ENCODE measurements at places on chromosomes 6 and 20.

DNA sequence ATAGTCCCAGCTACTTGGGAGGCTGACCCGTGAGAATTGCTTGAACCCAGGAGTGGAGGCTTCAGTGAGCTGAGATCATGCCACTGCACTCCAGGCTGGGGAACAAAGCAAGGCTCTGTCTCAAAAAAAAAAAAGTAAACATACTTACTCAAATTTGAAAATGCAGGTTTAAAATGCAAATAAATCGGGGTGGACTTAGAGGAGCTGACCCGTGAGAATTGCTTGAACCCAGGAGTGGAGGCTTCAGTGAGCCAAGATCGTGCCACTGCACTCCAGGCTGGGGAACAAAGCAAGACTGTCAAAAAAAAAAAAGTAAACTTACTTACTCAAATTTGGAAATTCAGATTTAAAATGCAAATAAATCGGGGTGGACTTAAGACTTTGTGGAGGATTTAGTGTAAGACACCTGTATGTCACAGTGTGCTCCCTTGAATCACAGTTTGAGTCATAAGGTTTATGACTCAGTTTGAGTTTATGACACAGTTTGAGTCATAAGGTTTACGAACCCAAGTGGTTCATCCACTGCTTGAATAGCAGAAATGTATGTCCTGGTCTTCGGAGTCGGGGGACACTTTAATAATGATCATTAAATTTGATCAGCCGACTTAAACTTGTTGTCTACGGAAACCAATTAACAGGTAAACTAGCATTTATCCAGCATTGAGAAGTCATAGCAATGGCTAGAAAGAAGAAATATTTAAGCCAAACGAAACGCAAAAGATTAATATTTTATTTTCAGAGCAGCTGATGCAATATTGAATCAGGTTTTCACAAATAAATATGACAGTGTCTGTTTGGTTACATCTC is 6.8 kb upstream of the MRPS10 start:
- peak; percentile 83 for DNase-seq

GRCh38 chr6:132893772-132894490 is 79.6 kb downstream of the RPS12 start:
- no peak for DNase-seq

DNA sequence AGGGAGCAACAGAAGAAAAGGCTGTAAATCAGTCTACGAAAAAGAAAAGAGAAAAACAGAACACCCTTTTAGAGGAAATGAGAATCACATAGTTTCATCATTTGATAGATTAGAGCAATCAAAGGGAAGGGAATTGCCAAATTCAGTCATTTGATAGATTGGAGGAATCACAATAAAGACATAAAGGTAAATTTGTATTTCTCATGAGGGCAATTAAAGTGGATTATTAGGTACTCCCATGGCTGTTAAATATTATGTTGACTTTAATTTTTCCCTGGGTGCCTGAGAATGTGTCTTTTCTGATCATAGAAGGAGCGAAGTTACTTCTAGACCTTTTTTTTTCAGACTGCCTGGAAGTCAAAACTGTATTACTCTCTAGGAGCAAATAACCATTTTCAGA is 1145.7 kb downstream of the EPHA7 start:
- no peak for DNase-seq

- DNase-seq: no peak
These were observed 7.9 kb upstream of the RIN2 start for GRCh38 chr20:19750101-19750606.

DNA sequence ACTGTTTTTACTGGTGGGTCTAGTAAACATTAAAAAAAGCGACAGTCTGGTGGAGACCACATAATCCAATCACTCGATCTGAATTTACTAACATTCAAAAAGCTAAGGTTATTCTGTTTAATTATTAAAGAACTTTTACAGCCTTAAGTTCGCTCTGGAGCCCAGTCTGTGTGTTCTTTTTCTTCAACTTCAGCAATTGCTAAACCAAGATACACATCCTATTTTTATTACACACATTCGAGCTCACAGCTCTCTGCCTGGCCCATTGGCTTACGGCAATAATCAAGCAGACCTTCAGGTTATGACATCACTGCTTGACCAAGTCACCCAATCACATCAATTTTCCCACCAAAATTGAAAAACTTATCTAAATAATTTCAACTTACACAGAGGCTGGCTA is 57.4 kb upstream of the PRSS16 start:
- no peak for DNase-seq

GRCh38 chr6:136410201-136411024 is 120.8 kb upstream of the BCLAF1 start:
- no peak for DNase-seq

GRCh38 chr20:48886811-48887210 is 34.7 kb upstream of the ARFGEF2 start:
- DNase-seq: no peak

DNA sequence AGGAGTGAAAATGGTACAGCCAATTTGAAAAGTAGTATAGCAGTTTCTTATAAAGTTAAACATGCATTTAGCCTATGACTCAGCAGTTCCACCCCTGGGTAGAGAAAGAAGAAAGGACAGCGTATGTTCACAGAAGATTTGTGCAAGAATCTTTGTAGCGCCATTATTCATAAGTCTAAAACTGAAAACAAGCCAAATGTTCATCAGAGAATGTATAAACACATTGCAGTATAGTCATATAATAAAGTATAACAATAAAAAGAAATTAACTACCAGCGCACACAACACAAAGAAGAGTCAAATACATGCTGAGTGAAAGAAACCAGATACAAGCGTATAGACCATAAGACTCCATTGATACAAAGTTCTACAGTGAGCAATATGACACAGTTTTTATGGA is 294.0 kb downstream of the SAMD5 start:
- DNase-seq: no peak

GRCh38 chr20:14780508-14780907 is 443.1 kb upstream of the FLRT3 start:
- no peak for DNase-seq

GRCh38 chr20:46065006-46065405 is 24.8 kb downstream of the NCOA5 start:
- no peak for DNase-seq

GRCh38 chr6:8170245-8170644 is 67.9 kb upstream of the EEF1E1 start:
- DNase-seq: no peak

GRCh38 chr20:36645998-36646397 is at the start of gene SLA2:
SLA2 (minus strand) TSS chr20:36646196; CDS start chr20:36641335, 4,861 bp downstream.
- peak; percentile 57 for DNase-seq

DNA sequence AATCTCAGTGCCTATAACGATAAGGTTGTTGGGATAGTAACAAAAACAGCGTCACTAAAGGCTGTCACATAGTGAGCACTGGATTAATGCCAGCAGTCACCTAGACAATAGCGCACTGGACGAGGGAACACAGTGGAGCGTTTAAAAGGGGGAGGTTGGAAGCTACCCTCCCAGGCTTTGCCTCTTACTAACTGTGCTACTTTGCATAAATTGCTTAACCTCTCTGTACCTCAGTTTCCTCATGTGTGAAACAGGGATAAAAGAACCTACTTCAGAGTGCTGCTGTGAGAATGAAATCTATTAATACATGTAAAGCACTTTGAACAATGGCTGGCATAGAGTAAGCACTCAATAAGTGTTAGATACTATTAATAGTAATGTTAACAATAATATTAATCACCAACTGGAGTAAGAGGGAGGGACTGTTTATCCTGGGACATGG is 10.5 kb downstream of the BCL2L1 start:
- no peak for DNase-seq

DNA sequence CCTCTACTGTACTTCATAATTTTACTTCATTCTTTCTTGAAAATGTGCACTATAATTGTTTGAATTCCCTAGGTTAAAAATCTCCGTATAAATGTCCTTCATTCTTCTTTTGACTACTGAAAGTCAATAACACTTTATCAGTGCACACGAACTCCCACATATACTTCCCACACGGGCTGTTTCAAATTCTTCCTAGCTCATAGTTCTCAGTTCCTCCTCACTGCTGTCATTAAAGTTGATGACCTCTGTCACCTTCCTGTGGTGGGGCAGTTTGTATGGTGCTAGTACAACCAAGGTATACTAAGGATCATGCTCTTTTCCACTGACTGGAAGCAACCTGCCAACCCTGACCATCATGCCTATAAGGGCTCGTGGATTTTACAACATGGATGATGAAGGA is 40.0 kb upstream of the CD2AP start:
- peak; percentile 72 for DNase-seq

GRCh38 chr6:25619217-25619616 is 32.8 kb upstream of the SCGN start:
- no peak for DNase-seq

DNA sequence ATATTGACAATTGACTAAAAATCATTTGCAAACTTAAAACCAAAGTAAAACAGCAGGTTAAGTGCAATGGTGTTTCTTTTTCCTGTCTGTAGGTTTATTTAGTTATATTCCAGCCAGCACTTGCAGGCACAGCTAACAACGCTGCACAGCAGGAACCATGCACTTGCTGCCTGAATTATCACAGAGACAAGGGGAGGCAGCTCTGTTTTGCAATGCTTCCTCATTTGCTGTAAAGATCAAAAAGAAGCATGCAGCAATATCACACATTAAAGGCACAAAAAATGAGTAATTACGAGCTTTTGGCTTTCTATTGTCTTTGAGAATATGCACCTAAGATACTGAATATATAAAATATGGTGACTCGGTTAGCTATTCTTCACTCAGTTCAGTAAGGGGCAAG is 241.9 kb downstream of the EPHA7 start:
- DNase-seq: no peak

DNA sequence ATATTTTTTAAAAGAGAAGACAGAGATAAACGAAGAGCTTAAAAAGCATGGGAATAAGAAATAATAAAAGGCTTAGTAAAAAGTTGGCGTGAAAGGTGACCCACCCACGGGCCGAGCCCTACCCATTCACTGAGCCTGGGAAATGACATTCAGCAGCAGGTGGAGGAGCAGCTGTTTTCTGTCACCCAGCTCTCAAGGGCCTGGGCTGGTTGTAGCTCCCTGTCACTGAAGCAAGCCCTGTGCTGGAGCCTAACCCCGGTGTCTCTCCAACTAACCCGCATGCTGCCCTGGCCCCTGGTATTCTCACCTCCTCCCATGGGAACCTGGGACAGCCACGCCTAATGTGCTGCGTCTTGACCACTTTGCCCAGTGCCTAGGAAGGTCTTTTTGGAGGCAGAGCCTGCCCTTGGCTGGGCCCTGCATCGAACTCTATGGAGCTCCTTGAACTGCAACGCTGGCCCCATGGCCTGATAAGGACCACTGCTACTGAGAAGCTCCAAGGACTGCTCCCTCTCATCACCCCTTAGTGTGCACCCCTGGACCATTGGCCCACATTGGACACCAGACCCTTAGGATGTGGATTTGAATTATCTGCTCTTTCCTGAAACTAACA is 68.8 kb upstream of the IYD start:
- DNase-seq: no peak

DNA sequence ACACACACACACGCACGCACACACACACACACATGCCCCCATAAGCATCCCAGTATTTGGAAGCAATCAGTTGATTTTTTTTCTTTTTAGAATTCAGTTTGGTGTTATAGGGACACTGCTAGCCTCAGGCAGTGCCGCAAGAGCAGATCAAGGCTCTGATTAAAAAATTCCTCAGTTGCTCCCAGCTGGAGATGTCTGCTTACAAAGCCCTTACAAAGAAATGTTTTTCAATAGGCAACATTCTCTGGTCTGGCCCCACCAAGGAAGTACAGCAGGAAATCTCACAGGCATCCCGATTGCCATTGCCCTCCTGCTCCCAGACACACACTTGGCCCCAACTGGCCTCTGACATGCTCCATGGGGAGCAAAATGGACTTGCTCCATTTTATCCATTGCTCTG is 22.9 kb upstream of the CD83 start:
- no peak for DNase-seq

GRCh38 chr20:43749734-43750294 is 23.0 kb upstream of the GTSF1L start:
- DNase-seq: peak; percentile 93

- DNase-seq: peak; percentile 32
These were observed 21.5 kb upstream of the RALGAPA2 start for GRCh38 chr20:20733943-20734342.

GRCh38 chr6:150345781-150346180 is 23.0 kb upstream of the IYD start:
- DNase-seq: no peak

DNA sequence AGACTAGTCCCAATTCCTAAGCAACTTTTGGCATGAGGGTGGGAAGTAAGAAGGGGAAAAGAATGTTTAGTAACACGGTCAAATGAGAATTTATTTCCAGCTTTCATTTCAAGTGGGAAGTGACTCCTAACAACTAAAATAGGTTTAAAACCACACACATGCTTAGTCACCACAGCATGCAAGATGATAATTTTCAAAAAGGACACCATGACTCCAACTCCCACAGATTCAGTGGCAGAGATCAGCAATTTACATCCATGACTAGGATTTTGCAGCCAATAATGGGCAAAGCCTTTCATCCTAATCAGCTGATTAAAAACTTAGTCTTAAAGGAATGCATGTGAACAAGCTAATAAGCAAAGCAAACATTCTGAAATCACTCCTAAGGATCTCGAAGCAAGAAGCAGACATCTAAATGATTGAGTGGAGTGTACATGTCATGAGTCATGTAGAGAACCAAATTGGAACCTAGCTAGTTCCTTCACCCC is 48.1 kb upstream of the GCLC start:
- peak; percentile 76 for DNase-seq

GRCh38 chr6:48552905-48553304 is 441.9 kb upstream of the PTCHD4 start:
- no peak for DNase-seq

DNA sequence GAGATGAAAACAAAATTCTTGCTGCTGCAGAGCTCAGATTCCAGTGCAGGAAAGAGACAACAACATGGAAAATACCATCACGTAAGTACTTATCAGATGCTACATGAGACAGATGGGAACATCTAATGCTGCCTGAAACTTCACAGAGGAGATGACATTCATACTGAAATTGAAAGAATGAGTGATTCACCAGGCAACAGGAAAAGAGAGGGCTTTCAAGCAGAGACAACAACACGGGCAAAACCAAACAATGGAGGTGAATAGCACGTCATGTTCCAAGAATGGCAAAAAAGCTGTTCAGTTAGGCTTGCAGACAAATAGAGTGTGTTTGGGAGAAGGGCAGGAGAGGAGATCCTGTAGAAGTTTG is 39.3 kb downstream of the GTF2H5 start:
- DNase-seq: no peak
